Stimulated activated naive CD4-positive, alpha-beta T cell treated with Interleukin-2 at 50 U/mL for 16 hours (primary cell): ENCODE measurements at places on chromosomes 3 and 15.

- no peak for DNase-seq
Measured at GRCh38 chr15:33357845-33358244, 47.1 kb downstream of the RYR3 start.

GRCh38 chr15:75622505-75622904 is 3.0 kb downstream of the SNUPN start:
- no peak for DNase-seq

DNA sequence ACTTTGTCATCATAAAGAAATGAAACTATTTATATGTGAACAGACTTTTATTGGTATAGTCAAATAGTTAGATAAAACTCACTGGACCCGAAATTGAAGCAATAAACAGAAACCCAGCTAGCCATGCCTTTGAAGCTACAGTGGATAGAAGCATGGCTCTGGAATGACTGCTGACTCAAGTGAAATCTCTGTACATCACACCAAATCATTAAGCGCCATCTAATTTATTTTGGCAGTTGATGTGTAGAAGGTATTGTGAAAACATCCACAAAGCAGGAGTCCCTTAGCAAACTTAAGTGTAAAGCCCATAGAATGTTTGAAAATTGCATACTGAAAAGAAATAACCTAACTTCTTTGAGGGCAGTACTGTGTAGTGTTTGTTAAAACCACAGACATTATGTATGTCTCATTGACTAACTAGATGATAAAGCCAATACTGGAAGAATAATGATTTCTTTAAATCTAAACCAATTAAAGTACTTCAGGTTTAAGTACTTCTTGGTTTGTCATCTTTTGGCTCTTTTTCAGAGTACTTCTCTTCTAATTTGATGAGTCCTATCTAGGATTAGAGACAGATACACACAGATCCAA is 42.8 kb upstream of the FBXL22 start:
- DNase-seq, result no peak

- no peak for DNase-seq
Measured at GRCh38 chr15:51688863-51689262, 7.6 kb downstream of the SCG3 start.

GRCh38 chr3:134366928-134367811 is 7.1 kb downstream of the AMOTL2 start:
- no peak for DNase-seq

- DNase-seq, result no peak
Measured at GRCh38 chr3:53023072-53023823, 22.6 kb downstream of the SFMBT1 start.

DNA sequence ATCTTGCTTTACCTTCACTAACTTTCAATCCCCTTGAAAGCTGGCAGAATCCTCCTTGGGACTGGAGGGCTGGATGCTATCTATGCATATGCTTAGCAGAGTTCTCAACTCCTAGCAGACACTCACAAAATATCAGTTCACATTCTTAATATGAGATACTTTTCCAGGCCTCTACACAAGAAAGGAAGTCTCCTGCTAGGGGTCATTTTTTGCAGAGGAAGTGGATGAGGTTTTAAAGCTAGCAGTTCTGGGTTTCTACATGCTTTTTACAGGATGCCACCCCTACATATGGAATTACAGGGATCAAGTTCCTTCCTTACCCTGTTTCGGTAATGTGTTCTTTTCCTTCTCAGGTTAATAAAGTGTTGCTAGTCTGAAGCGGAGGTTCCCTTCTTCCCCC is 206.3 kb upstream of the TP63 start:
- no peak for DNase-seq

DNA sequence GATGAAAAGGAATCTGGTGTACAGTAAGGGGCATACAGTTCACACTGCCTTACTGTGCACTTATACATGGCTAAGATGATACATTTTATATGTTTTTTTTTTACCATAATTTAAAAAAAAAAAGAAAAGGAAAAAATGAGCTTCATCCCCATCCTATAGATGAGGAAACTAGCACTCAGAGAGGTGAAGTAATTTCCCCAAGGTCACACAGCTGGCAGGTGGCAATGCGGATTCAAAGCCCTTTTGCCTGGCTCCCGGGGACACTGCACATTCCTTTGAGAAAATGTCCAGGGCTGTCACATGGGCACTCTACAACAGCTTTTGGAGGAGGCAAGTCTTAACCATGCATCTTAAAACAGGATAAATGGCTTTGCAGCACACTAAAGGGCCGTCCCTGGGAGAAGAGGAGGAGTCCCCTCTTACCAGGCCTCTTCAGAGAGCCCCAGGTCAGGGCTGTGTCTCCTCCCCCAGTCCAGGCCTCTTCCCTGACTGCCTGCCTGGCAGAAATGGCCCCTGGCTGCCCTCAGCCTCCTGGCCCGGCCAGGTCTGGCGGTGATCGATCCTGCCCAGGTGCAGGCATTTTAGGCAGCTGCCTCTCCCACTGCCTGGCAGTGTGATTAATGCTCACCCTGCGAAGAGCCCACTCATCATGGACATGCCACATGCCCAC is 95.1 kb upstream of the LINGO1 start:
- no peak for DNase-seq

DNA sequence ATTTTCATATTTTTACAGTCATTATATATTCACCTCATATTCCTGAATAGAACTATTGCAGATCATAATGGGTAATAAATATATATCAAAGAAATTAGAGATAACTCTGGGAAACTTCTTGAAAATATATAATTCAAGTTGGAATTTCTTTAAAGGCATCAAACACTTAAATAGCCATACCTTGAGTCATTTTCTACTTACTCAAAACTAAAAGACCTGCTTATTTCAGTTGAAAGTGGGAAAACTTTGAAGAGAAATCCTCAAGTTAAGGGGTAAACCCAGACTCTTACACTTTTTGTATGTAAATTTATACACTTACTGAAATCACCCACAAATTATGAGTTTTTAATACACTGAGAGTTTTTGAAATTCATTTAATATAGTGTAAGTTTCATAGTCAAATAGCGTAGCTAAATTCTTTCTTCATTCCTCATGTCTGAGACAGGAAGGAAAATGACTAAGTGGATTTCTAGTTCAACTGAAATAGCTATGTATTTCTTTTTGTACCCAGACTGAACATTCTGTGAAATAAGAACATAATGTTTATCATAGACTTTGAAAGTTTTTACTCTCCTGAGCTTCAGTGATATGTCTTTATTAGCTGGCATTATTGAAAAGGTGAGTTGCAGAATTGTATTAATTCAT is 4.6 kb upstream of the ALCAM start:
- DNase-seq, result no peak

DNA sequence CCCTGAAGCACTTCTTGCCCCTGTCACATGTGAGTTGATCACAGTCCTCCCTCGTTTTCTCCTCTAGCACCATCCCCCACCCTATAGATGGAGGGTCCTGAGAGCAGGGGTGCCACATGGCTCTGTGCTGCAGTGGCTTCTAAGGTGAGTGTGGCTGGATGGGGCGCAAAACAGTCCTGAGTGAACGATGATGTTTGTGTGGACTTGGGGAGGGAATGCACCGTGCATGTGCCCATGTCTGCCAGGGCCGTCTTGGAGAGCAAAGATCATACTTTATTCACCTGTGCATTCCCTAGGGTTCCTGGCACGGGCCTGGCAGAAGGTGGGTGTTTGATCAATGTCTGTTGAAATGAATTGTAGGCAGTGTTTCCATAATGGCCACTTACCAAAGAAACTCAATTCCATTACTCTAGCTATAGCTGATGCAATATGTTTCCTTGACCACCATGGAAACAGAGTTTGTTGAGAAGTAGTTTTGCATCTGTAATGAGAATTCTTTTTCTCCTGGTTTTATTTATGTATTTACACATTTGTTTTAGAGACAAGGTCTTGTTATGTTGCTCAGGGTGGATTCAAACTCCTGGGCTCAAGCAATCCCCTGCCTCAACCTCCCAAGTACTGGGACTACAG is 58.0 kb downstream of the ABTB1 start:
- no peak for DNase-seq

GRCh38 chr15:84871428-84871985 is 13.0 kb upstream of the SLC28A1 start:
- no peak for DNase-seq

DNA sequence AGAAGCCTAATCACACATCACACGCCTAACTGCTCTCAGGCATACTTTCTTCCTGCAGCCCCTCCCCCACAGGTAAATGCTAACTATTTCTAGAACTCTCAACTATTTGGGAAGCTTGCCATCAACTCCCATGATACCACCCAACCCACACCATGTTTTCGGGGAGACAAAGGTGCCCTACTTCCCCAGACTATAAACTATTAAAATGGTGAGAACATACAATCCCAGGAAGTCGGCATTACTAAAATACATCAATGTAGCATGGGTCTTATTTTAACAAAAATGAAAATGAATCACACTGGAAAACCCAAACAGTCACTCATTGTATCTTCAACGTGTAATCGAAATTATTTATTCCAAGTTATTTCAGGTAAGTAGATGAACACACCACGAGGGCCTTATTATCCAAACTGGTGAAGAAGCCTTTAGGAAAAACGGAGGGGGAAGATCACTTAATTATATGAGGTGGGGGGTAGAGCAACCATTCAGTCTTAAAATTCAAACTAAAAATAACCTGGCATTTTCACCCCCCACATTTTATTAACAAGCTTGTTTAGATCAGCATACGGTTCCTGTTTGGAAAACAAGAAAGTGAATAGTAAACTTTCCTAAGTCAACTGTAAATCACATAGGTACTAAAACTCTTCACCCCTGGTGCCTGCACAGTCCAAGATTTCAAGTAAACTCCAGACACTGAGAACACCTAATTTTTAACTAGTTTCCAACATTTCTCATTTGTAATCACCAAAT is 1.9 kb downstream of the TBL1XR1 start:
- DNase-seq, result no peak

GRCh38 chr15:83207009-83207659 is 489 bp downstream of the HDGFL3 start:
- no peak for DNase-seq

- DNase-seq, result no peak
Measured at GRCh38 chr3:46013316-46014094, 13.8 kb downstream of the XCR1 start.

DNA sequence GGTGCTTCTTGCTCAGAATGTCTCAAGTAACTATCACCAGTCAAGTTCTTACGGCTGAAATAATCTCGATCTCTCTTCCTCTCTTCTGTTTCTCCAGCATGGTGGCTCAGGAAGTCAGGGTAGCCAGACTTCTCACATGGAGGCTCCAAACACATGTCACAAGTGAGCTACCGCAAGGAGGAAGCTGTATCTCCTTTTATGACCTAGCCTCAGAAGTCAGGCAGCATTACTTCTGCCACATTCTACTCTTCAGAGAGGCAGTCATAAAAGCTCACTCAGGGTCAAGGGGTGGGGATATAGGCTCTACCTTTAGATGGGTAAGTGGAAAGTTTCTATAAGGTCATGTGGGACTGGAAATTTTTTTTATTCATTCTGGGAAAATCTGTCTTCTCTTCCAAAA is 86.6 kb upstream of the NEO1 start:
- DNase-seq, result no peak

GRCh38 chr15:52318729-52319500 is 23.3 kb upstream of the MYO5C start:
- no peak for DNase-seq

GRCh38 chr3:187145149-187145895 is 6.0 kb upstream of the RPL39L start:
- no peak for DNase-seq
